ENCODE measurements at places on chromosomes 7 and 10. TPM values are rescaled to one million over a fixed set of nuclear protein-coding genes. Genes with fewer than 3 reads are reported as not detected.
A peak's percentile ranks its signal among the peaks of the same experiment; 100 is the strongest.

- DNase-seq = no peak
These were observed 7.7 kb downstream of the NACAD start for GRCh38 chr7:45080958-45081669.

GRCh38 chr10:52068485-52068884 lies 245.6 kb upstream of the DKK1 start:
- no peak for DNase-seq

GPR15LG gene
- not detected for total RNA-seq

GRCh38 chr10:121063744-121064143 lies 212.6 kb downstream of the WDR11 start:
- DNase-seq = no peak

DNA sequence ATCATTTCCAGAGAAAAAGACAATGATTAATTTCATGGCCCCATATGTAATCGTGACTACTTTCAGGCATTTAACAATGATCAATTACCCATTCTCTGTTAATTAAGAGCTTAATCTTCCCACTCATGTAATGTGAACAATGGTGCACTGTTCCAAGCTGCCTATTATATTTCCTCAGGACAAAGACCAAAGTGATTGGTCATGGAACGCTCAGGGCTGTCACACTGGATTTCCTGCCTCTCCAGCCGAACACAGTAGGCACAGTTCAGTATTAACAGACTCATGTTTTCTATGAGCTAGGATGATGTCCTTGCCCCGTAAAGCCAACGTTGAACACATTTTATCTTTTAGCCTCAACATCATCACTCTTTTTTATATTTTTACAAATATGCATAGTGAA lies 142.7 kb upstream of the FZD8 start:
- DNase-seq = no peak

APBB1IP gene
- total RNA-seq = not detected

DNA sequence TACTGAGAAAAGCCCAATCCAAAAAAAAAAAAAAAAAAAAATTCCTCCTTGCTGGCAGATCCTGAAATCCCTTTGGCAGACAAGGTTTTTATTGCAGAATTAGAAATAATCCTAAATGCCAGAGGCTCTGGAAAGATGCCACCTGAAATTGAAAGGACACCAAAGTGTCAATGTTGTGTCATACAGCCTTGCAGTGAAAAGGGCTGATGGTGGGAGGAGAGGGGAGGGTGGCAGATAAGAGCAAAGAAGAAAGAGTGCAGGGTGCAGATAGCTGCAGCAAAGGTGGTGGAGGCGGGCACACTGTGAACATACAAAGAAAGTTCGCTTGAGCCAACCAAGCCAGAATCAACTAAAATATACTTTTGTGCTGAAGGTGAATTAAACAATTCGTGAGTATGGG lies 8.2 kb upstream of the OPTN start:
- DNase-seq = no peak

GRCh38 chr7:15692501-15693020 lies 6.1 kb upstream of the MEOX2 start:
- DNase-seq = no peak

DNA sequence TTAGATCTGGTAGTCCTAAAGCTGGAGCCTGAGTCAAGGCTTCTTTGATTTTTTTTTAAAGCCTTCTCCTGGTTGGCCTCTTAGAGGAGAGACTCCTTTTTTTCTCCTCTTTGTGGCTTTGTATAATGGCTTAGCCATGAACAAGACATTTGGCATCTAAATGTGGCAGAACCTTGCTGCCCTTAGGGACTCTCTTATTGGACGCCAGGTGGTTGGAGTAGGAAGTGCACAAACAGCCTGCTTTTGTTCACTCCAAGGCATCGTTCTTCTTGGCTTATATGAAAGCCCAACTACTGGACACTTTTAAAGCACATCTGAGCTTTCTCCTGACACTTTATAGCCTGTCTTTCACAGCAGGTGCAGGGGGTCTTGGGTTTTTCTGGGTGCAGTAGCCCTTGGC lies 25.0 kb downstream of the ZPBP start:
- DNase-seq = no peak

MRLN gene
- not detected for total RNA-seq

- peak; percentile 63 for DNase-seq
These were observed 69.3 kb downstream of the ETV1 start for GRCh38 chr7:13920053-13920697.

DNA sequence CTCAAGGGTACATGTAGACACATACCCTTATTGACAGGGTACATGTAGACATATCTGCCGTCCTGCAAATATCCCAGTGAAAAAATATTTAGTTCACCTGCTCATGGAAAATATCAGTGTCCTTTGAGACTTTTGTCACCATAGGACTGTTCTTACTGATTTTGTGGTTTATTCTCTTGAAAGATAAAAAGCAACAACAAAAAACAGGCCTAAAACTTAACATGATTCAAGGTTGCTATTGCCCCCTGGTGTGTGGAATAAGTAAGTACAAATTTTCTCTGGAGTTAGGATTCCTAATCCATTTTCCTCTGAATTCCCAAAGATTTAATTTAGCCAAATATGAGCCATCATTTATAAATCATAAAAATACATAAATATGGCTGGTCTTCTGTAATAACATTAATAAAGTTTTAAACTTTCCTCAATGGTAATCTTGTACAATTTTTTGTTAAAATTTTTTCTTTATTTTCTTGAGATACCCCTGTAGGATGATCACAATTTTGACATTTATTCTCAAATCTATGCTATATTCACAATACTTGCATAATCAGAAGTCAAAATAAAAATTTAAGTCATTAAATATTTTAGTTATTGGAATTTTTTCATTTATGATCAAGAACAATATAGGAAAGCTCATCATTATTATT lies 741.4 kb upstream of the POT1 start:
- DNase-seq = no peak

Measured in glutamatergic neuron (in vitro differentiated cells).